Thoracic aorta (tissue), 2 donors: ENCODE measurements at places on chromosomes 12 and 14.

- DNase-seq = no peak
These were observed 122.2 kb downstream of the PIWIL1 start for GRCh38 chr12:130459916-130460315.

DNA sequence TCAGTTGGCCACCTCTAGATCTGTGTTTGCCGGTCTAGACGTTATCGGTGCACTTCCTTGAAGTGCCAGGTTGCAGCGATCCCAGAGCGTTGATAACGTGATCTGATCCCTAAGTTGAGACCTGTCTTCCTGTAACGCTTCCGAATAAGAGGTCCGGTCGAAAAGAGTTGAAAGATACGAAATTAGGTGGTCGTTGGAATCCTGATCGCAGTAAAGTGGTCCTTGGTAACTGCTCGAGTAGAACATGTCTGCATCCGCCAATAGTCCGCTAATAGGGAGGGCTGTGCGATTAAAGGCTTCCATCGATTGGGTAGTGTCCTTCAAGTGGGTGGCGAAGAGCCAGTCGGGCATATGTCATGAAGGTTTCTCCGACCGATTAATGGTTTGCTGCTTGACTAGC lies 2.7 kb downstream of the SRSF5 start:
- DNase-seq = no peak

GRCh38 chr12:93957870-93958269 lies 190.5 kb upstream of the PLXNC1 start:
- no peak for DNase-seq

DNA sequence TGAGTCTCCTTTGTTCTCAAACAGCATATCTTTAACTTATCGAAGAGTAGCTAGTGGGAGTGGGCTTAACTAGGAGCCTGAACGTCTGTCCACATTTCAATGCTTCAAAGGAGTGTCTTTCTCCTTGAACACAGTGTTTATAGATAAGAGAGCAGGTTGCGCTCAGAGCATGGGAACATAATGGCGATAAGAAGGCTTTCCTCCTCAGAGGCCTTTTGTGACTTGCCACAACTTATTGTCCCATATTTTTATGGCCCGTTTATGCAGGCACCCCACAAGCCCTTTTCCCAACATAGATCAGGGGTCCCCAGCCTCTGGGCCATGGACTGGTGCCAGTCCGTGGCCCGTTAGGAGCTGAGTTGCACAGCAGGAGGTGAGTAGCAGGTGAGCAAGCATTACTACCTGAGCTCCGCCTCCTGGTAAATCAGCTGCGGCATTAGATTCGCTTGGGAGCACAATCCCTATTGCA lies 2.6 kb upstream of the DDX47 start:
- no peak for DNase-seq

DNA sequence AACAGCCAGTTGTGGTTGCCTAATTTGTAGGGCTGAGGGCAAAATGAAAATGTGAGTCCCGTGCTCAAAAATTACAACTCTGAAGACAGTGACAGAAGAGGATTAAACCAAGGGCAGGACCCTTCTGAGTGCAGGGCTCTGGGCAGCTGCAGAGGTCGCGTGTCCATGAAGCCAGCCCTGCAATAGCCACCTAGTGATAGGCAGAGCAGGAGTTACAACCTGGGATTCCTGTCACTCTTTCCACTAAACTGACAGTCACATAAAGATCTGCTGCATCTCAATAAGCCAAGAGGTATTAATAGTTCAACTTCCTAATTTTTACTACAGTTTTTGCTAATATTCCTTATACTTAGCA lies 94.1 kb downstream of the SLC2A13 start:
- DNase-seq = no peak
